Stimulated activated CD4-positive, alpha-beta T cell treated with anti-CD3 and anti-CD28 coated beads, Interleukin-1b, Interleukin-23, amount 100 ng/mL, for 4 hours (primary cell): ENCODE measurements at places on chromosomes 12 and 14.

DNA sequence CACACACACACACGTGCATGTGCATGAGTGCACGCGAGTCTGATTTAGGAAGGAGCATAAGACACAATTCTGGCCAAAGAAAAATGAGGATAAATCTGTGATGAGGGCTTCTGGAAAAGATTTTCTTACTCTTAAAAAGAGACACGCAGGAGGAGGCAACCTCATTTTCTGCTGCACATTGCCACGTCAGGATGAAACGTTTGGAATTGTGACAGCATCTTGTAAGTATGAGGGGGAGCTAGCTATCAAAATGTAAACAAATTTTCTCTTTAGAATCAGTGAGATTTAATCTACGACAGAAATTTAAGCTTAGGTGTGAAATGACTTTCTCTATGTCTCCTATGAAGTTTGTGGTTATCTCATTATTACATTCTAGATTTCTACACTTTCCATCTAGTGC lies 31.1 kb upstream of the NUBPL start:
- no peak for DNase-seq

DNA sequence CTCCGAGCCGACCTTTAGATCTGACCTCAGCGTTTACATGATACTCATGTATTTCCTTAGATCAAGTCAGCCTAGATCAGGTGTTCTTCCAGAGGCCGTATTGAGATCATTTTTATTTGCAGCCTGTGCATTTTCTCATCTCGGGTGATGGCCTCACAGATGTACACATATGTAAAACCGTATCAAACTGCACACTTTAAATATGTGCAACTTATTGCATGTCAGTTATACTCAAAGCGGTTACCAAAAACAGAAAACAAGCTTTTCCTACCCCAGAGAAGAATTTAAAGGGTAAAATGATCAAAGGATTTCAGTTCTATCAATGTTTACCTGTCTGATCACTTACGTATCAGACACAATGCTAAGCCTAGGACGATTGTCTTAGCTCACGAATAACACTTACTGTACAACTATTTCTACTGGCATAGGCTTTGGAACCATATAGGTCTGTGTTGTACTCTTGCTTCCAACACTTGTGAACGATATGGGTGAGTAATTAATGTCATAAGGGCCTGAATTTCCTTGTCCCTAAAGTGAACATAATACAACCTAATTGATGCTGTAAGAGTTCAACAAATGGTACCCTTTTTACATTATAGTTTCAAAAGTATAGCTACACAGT lies 628 bp upstream of the LLPH start:
- no peak for DNase-seq

DNA sequence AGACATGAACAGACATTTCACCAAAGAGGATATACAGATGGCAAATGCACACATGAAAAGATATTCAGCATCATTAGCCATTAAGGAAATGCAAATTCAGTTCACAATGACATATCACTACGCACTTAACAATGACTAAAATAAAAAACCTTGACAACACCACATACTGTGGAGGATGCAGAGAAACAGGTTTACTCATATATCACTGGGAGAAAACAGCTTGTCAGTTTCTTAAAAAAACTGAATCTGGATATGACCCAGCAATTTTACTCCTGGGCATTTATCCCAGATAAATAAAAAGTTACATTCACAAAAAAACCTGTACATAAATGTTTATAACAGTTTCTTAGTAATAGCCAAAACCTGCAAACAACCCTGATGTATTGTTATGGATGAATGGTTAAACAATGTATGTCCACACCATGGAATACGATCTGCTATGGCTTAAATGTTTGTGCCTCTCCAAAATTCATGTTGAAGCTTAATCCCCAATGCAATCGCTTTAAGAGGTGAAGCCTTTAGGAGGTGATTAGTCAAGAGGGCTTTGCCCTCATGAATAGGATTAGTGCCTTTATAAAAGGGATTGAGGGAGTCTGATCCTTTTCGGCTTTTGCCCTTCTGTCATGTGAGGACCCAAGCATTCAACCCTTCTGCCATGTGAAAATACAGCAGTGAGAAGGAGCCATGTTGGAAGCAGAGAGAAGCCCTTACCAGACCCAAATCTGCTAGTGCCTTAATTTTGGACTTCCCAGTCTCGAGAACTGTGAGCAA lies 36.0 kb upstream of the PPP4R3A start:
- DNase-seq, result no peak

- no peak for DNase-seq
Measured at GRCh38 chr12:18905134-18905533, 167.2 kb downstream of the CAPZA3 start.

GRCh38 chr12:105723066-105723465 lies 392.6 kb downstream of the C12orf75 start:
- DNase-seq, result no peak

GRCh38 chr12:107560165-107560898 lies 125.3 kb upstream of the PWP1 start:
- no peak for DNase-seq

GRCh38 chr14:104442107-104442551 lies 137.4 kb upstream of the C14orf180 start:
- no peak for DNase-seq

- DNase-seq, result no peak
Measured at GRCh38 chr12:78835493-78835892, 29.1 kb upstream of the SYT1 start.

- no peak for DNase-seq
Measured at GRCh38 chr12:96183734-96184370, 10.3 kb upstream of the ELK3 start.

- DNase-seq, result no peak
Measured at GRCh38 chr12:66049538-66050282, 80.8 kb downstream of the LLPH start.

GRCh38 chr14:36975834-36976233 lies 196.6 kb downstream of the SLC25A21 start:
- DNase-seq, result no peak

GRCh38 chr12:127284021-127284420 lies 982.9 kb upstream of the TMEM132C start:
- DNase-seq, result no peak

DNA sequence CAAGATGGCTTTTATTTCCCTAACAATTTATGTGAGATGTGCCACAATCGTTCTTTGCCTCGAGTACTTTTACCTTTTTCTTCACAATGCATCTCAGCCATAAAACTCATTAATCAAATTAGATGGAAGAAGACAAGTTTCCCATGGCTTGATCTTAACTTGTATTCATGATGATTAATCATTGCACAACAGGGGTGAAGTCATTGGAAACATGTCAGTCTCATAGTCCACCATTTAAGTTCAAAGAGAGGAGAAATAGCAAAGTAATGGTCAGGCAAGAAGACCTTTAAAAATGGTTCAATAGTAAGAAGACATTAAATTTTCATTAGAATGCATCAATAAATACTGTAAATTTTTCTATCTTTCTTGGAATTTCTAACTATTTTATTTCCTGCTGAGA lies 136.3 kb downstream of the FOXG1 start:
- DNase-seq, result no peak

DNA sequence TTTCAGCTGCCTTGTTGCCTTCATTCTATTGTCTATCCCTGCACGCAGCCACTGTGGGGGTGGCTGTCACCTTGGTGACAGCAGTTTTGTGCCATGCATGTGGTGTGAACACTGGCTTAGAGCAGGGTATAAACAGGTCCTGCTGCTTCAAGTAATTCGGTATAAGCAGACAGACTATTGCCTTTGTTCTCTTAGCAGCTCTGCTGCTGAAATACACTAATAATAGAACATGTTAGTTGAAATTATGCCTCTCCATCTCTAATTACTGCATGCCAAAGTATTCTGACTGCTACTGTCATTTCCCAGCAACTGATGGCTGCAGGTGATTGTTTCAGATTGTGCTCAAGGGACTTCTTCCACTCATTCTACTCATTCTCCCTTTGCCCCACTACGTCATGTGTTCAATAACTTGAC lies 34.6 kb downstream of the PTPRO start:
- no peak for DNase-seq

- DNase-seq, result no peak
Measured at GRCh38 chr12:2854669-2855453, 2.0 kb downstream of the TEX52 start.

DNA sequence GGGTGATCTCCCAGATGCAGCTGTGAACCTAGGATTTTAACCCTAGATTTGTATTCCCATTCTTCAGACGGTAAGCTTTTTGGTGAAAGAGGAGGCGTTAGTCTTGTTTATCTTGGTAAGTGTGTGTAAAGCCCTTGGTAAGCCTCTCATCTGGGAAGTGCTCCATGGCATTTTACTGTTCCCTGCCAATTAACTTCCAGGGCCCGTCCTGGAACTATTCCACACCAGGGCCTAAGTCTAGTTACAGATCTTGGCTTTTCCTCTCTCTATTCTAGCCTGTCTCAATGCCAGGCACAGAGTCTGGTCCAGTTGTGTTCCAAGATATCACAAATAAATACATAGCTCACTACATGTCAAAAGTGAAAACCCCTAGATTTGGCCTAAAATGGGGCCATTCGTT lies 42.4 kb downstream of the YEATS4 start:
- DNase-seq, result no peak

DNA sequence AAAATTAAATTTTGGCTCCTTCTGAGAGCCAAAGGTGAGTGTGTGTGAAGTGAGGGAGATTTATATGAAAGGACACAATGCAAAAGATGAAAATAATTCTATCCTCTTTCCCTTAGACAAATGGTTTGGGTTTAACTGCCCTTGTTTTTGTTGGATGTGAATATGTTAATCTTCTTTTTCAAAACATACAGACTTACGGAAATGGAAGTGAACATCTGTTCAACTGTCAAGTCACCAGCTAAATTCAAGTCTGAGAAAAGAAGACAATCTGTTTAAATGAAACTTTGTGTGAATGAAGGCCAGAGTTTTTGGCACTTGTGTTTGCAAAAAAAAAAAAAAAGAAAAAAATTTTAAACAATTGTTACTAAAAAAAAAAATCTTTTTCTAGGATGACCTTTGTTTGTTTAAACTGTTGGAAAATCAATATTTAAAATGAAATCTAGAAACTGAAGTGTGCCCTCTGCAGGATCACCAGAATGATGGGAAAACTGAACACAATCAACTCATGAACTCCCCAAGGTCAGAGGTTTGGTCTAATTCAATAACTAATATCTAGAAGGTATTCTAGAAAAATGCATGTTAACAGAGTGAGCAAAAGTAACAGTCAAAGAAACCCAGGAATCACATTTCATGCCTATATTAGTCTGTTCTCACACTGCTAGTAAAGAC lies 448.8 kb downstream of the FLRT2 start:
- DNase-seq, result no peak

DNA sequence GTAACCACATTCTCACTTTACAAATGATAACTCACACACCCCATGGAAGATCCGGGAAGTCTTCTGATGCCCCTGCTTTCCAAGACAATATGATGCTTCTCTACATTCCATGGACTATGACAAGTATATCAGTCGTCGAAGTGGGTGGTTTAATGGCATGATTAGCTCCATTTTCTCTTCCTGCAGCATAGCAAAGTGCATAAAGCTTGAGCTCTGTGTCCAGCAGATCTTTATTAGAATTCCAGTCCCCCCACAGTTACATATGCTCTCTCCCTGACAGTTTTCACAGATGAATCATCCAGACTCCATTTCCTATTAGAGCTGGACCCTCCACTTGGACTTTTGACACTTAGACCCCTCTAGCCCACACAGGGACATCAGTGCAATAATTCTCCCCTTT lies 174.9 kb downstream of the BCAT1 start:
- DNase-seq, result no peak

GRCh38 chr14:90168425-90169105 lies 87.8 kb upstream of the PSMC1 start:
- DNase-seq, result no peak

GRCh38 chr14:102421411-102422057 lies 58.8 kb downstream of the TECPR2 start:
- DNase-seq, result no peak

- DNase-seq, result no peak
Measured at GRCh38 chr12:8995021-8995775, 5.9 kb downstream of the KLRG1 start.

GRCh38 chr14:81363746-81364378 lies 36.3 kb downstream of the STON2 start:
- no peak for DNase-seq

DNA sequence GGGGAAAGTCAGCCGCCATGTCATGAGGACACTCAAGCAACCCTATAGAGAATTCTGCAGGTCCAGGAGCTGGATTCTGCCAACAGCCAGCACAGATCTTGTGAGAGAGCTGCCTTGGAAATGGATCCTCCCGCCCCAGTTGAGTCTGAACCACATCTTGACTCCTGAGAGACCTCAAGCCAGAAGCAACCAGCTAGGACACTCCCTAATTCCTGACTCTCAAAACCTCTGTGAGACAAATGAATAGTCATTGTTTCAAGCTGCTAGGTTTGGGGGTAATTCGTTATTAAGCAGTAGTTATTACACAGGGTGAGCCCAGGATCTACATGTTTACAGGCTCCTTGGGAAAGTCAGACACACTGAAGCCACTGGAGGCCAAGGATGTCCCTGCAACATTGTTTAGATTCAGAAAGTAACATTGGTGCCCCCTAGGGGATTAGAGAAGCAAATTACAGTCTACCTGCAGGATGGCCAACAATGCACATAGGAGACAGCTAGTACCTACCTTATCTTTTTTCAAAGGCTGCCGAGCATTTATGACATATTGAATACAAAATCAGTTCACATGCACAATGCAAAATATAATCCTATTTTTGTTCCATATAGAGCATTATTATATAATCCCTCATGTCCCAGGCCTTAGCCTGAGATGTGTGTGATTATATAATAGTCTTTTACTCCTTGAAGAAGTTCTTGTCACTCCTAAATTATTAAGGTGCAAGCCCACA lies 57.9 kb upstream of the FICD start:
- no peak for DNase-seq

GRCh38 chr12:58540480-58541299 lies 379.6 kb downstream of the LRIG3 start:
- DNase-seq, result no peak

DNA sequence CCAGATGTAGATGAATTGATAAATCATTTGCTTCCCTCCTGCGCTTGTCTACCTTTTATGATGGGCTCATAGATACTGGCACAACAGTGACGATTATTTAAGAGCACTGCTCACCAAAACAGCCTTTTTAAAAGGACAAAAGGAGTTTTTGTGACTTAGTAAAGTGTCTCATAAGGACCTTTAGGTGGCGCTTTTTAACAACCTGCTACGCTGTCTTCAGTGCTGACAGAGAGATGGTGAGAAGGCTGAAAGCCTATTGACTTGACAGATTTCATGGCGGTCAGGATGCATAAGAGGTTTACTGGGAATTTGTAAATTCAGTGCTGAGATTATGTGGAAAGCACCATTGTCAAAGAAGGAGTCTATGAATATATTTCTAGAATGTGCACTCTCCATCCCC lies 87.6 kb downstream of the SLC15A5 start:
- no peak for DNase-seq

GRCh38 chr14:69315301-69315700 lies 55.3 kb downstream of the GALNT16 start:
- DNase-seq, result no peak

- no peak for DNase-seq
Measured at GRCh38 chr12:109476807-109477184, 304 bp downstream of the KCTD10 start.

DNA sequence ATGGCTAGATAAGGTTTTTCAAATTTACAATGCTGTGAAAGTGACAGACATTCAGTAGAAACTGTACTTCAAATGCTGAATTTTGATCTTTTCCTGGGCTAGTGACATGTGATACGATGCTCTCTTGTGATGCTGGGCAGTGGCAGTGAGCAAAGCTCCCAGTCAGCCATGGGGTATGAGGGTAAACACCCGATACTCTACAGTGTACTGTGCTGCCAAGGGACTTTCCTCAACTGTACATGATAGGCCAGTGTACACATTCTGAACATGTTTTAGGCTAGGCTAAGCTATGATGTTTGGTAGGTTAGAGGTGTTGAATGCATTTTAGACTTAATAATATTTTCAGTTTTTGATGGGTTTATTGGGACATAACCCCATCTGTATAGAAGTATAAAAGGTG lies 17.6 kb downstream of the MBIP start:
- no peak for DNase-seq
